ENCODE measurements at places on chromosomes 6 and 20.

GRCh38 chr6:27295301-27296079, 16.6 kb downstream of the POM121L2 start:
- peak overlapping the region; percentile 8 for H3K4me3 ChIP-seq
- no peak for DNase-seq
- peaks cover 10% of the 10 kb centered on the region for H3K4me1 ChIP-seq
- H3K27me3 ChIP-seq: peaks cover 85% of the 10 kb centered on the region

DNA sequence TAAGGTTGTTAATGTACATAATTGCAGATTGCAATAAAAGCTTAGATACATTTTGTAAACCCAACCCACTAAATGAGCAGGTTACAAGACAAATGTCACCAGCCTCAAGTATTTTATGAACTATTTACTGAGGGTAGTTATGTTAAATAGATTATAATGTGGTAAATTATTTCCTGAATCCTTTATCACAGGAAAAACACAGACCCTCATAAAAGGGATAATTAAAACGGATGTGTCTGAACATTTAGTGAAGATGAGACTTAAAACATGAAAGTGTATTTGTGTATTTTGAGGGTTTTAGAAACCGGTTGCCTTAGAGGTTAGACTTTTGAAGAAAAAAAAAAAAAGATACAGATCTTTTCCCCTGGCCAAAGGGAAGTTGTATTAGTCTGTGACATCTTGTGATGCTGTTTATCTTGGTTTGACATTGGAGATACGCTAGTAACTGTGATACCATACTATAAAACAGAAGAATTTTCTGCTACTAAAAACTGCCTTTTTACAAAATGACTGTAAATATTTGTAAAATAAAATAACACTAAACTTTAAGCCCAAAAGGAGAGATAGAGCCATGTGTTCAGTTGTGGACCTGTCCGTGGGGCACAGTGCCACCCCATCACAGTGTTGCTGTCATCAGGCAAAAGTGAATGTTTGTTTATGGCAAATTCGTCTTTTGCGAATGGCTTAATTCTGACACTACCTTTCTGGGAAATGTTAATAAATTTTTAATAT, 9.7 kb downstream of the DYNLT1 start:
- H3K27me3 ChIP-seq: no peaks in the 10 kb centered on the region
- peaks cover 95% of the 10 kb centered on the region for H3K36me3 ChIP-seq
- H3K4me3 ChIP-seq: no peak overlapping the region
- peaks cover 78% of the 10 kb centered on the region for H3K4me1 ChIP-seq

DNA sequence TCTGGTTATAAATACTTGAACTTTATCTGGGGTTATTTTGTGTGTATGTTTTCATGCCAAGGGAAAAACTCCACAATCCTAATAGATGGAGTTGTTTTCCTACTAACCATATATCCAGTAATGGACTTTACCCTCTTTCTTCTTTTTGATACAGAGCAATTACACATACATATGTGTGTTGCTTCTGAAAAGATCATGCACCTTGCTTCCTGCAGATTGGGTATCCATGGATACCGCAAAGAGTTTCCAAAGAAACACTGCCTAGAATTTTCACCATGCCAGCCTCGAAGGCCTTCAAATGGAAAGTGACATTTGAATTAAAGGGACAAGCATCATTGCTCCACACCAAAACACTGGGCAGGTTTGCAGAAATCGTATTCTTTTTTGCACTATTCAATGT, 26.8 kb downstream of the HDDC2 start:
- H3K27me3 ChIP-seq: no peaks in the 10 kb centered on the region
- no peak overlapping the region for H3K27ac ChIP-seq
- H3K4me1 ChIP-seq: peaks cover 12% of the 10 kb centered on the region
- peaks cover 82% of the 10 kb centered on the region for H3K36me3 ChIP-seq

GRCh38 chr6:112163295-112164257, 76.2 kb downstream of the FAM229B start:
- peaks cover 17% of the 10 kb centered on the region for H3K4me1 ChIP-seq
- DNase-seq: peak; percentile 87
- H3K36me3 ChIP-seq: no peaks in the 10 kb centered on the region
- peak overlapping the region; percentile 75 for H3K27ac ChIP-seq

GRCh38 chr20:35269055-35269781, 8.7 kb downstream of the MMP24OS start:
- no peak overlapping the region for H3K4me3 ChIP-seq
- peaks cover 71% of the 10 kb centered on the region for H3K36me3 ChIP-seq
- H3K27me3 ChIP-seq: no peaks in the 10 kb centered on the region
- H3K4me1 ChIP-seq: peaks cover 3% of the 10 kb centered on the region
- DNase-seq: peak; percentile 65
- no peak overlapping the region for H3K27ac ChIP-seq

DNA sequence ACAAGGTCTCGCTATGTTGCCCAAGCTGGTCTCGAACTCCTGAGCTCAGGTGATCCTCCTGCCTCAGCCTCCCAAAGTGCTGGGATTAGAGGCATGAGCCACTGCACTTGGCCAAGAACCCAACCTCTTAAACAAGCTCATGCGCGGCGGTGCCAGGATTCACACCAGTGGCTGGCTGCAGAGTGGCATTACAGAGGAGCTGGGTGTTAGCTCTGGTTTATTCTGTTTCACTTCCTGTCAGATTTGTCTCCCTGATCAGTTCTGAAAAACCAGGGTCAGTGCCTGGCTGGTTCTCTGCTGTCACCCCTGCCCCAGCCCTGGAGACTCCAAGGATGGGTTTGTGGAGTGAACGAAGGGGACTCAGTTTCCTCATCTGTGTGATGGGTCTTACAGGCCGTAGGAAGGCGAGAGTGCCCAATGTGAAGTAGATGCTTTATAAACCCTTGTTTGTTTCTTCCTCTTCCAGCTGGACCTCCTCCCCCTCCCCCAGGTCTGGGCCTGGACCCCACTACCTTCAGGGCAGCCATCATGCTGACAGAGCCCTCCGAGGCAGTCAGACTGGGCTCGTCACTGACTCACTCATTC, 63.4 kb downstream of the UBE2V1 start:
- H3K4me3 ChIP-seq: no peak overlapping the region
- no peaks in the 10 kb centered on the region for H3K36me3 ChIP-seq
- no peak overlapping the region for H3K27ac ChIP-seq
- H3K27me3 ChIP-seq: peaks cover 18% of the 10 kb centered on the region

DNA sequence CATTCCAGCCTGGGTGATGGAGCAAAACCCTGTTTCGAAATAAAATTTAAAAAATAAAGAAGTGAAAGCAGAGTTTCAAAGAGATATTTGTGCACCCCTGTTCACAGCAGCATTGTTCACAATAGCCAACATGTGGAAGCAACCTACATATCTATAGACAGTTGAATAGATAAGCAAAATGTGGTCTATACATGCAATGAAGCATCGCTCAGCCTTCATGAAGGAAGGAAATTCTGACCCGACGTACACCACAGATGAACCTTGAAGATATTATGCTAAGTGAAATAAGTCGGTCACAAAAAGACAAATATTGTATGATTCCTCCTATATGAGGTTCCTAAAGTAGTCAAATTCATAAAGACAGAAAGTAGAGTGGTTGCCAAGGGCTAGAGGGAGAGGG, 6.5 kb upstream of the NCOA6 start:
- H3K4me1 ChIP-seq: peaks cover 1% of the 10 kb centered on the region
- no peak for DNase-seq
- peaks cover 8% of the 10 kb centered on the region for H3K27me3 ChIP-seq
- no peak overlapping the region for H3K4me3 ChIP-seq
- no peak overlapping the region for H3K27ac ChIP-seq

GRCh38 chr20:8571611-8572010, 439.5 kb downstream of the PLCB1 start:
- H3K36me3 ChIP-seq: no peaks in the 10 kb centered on the region
- no peak overlapping the region for H3K4me3 ChIP-seq
- no peaks in the 10 kb centered on the region for H3K27me3 ChIP-seq

DNA sequence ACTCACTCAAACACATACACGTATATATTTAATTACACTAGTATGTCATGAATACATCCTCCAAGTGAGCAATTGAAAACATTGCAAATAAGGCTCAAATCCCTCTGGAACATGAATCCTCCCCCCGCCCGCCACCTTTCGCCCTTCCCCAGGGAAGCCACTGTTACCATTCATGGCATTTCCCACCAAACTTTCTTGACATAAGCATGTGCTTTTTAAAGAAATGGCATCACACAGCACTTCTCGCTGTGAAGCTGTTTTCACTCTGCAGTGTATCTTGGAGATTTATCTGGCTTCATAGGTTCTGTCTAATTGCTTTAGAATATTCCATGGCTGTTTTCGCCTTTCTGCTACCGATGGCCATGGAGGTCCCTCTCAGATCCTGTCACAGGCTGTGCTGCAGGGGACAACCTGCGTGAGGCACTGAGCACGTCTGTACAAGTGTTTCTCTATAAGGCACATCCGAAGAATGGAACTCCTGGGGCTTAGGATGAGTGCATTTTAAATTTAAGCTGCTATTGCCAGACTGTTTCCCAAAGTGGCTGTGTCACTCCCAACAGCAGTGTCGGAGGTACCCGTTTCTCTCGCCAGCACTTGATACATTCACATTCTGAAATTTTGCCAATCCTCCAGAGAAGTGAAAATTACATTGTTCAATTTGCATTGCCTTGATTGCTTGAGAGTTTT, 22.2 kb upstream of the PHACTR3 start:
- no peak overlapping the region for H3K4me3 ChIP-seq
- no peak for DNase-seq
- peaks cover 34% of the 10 kb centered on the region for H3K27me3 ChIP-seq
- no peaks in the 10 kb centered on the region for H3K36me3 ChIP-seq
- no peak overlapping the region for H3K27ac ChIP-seq

DNA sequence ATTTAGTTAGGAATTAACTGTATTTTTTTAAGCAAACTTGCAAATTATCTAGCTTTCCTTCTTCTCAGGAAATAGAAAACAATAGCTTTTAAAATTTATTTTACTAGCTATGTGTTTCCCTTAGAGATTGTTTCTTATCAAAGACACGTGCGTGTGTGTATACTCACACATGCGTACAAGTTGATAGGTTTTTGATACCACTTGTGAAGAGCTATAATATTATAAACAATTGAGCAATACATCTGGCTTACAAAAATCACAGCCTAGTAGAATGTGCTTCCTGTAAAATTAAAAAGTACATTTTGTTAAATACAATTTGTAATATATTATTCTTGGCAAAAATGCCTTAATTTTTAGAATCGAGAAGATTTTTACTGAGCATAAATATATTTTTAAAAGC, 33.9 kb downstream of the COL12A1 start:
- peaks cover 23% of the 10 kb centered on the region for H3K27me3 ChIP-seq
- H3K27ac ChIP-seq: no peak overlapping the region
- no peak overlapping the region for H3K4me3 ChIP-seq
- no peak for DNase-seq

GRCh38 chr20:46562373-46563169, 12.1 kb upstream of the OCSTAMP start:
- H3K36me3 ChIP-seq: no peaks in the 10 kb centered on the region
- H3K27me3 ChIP-seq: peaks cover 14% of the 10 kb centered on the region
- DNase-seq: peak; percentile 72
- H3K27ac ChIP-seq: no peak overlapping the region

GRCh38 chr6:8279041-8279805, 156.1 kb downstream of the SLC35B3 start:
- H3K36me3 ChIP-seq: no peaks in the 10 kb centered on the region
- no peak for DNase-seq
- no peaks in the 10 kb centered on the region for H3K27me3 ChIP-seq
- H3K4me1 ChIP-seq: peaks cover 5% of the 10 kb centered on the region

GRCh38 chr20:53364646-53365045, 229.0 kb downstream of the ZNF217 start:
- no peak for DNase-seq
- no peaks in the 10 kb centered on the region for H3K27me3 ChIP-seq
- H3K4me1 ChIP-seq: peaks cover 3% of the 10 kb centered on the region
- no peak overlapping the region for H3K4me3 ChIP-seq
- no peak overlapping the region for H3K27ac ChIP-seq

- H3K27ac ChIP-seq: no peak overlapping the region
- no peak overlapping the region for H3K4me3 ChIP-seq
- no peaks in the 10 kb centered on the region for H3K27me3 ChIP-seq
- DNase-seq: no peak
These were observed 13.6 kb downstream of the PKIG start for GRCh38 chr20:44596010-44596409.

GRCh38 chr20:57055345-57055744, 211.1 kb downstream of the BMP7 start:
- peaks cover 7% of the 10 kb centered on the region for H3K27me3 ChIP-seq
- H3K27ac ChIP-seq: no peak overlapping the region
- H3K36me3 ChIP-seq: no peaks in the 10 kb centered on the region
- DNase-seq: no peak

DNA sequence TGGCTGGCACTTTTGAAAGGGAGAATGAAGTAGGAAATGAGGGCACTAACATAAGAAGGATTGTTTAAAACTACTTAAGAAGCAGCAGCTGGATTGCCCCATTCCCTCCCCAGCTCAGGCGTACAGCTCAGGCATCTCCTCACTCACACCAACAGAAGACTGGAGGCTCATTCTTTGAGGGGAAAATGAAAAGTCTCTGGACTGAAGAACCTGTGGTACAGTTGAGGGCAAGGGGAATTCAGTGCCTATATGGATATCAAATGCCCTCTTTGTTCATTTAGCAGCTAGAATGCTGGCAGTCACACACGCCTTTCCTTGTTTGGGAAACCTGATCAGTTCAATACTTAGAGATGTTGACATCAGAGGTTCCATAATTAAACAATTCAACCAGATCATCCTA, 502.1 kb upstream of the SOX4 start:
- H3K36me3 ChIP-seq: peaks cover 52% of the 10 kb centered on the region
- no peaks in the 10 kb centered on the region for H3K27me3 ChIP-seq
- DNase-seq: no peak
- H3K27ac ChIP-seq: no peak overlapping the region
- no peak overlapping the region for H3K4me3 ChIP-seq

DNA sequence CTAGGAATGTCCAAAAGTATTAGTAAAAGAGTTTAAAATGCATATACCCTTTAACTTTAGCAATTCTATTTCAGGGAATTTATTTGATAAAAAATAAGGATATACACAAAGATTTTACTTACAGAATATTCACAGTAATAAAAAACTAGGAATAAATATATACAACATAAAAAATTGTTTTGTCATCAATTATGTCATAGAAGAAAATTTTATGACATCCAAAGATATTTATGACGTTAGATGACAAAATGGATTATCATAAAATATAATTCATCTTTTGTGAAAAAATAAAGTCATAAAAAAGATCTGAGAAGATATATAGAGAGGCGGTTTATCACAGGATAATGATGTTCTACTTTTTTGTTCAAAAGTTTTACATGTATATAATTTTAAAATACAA, 32.0 kb upstream of the TCF21 start:
- H3K27ac ChIP-seq: no peak overlapping the region
- H3K4me1 ChIP-seq: peaks cover 15% of the 10 kb centered on the region
- H3K36me3 ChIP-seq: no peaks in the 10 kb centered on the region
- no peak for DNase-seq

GRCh38 chr6:48048451-48049146, 62.4 kb downstream of the PTCHD4 start:
- no peaks in the 10 kb centered on the region for H3K27me3 ChIP-seq
- H3K27ac ChIP-seq: no peak overlapping the region
- no peaks in the 10 kb centered on the region for H3K36me3 ChIP-seq
- H3K4me1 ChIP-seq: no peaks in the 10 kb centered on the region
- no peak overlapping the region for H3K4me3 ChIP-seq

GRCh38 chr6:50091641-50092040, 41.9 kb upstream of the DEFB112 start:
- H3K36me3 ChIP-seq: no peaks in the 10 kb centered on the region
- H3K4me3 ChIP-seq: no peak overlapping the region
- no peak for DNase-seq

- no peaks in the 10 kb centered on the region for H3K36me3 ChIP-seq
- H3K27me3 ChIP-seq: peaks cover 6% of the 10 kb centered on the region
- H3K4me1 ChIP-seq: no peaks in the 10 kb centered on the region
- DNase-seq: no peak
- no peak overlapping the region for H3K4me3 ChIP-seq
These were observed 37.7 kb upstream of the SASH1 start for GRCh38 chr6:148304976-148305375.

Measured in activated T-cell treated with anti-CD3 and anti-CD28 coated beads, Interleukin-2, amount 50 U/mL, for 24 hours (primary cell).